A549 treated with Hydrocortisone at 1 μM for 4 hours (cell line): ENCODE measurements at places on chromosomes 12 and 14. TPM values are rescaled to one million over a fixed set of nuclear protein-coding genes. Genes with fewer than 3 reads are reported as not detected.

EID3 gene
- 5.5 to 8.8 TPM (median 6.1 TPM) in 5 replicates for total RNA-seq

NRIP2 gene
- not detected in 5 replicates for total RNA-seq

DAO gene
- not detected in 5 replicates for total RNA-seq

PRH2 gene
- total RNA-seq, result 0.29 to 0.47 TPM in 2 of 5 replicates, not detected in the others

P2RX4 gene
- 15.2 to 20.9 TPM (median 17.7 TPM) in 5 replicates for total RNA-seq

KRT82 gene
- not detected in 5 replicates for total RNA-seq

REM2 gene
- 0.30 to 0.46 TPM (median 0.36 TPM) in 5 replicates for total RNA-seq

MYH6 gene
- total RNA-seq, result 0.03 to 0.16 TPM (median 0.12 TPM) in 5 replicates
